ENCODE measurements at places on chromosomes 11 and 22.

GRCh38 chr11:104522650-104523049, 358.7 kb upstream of the PDGFD start:
- DNase-seq, result no peak

DNA sequence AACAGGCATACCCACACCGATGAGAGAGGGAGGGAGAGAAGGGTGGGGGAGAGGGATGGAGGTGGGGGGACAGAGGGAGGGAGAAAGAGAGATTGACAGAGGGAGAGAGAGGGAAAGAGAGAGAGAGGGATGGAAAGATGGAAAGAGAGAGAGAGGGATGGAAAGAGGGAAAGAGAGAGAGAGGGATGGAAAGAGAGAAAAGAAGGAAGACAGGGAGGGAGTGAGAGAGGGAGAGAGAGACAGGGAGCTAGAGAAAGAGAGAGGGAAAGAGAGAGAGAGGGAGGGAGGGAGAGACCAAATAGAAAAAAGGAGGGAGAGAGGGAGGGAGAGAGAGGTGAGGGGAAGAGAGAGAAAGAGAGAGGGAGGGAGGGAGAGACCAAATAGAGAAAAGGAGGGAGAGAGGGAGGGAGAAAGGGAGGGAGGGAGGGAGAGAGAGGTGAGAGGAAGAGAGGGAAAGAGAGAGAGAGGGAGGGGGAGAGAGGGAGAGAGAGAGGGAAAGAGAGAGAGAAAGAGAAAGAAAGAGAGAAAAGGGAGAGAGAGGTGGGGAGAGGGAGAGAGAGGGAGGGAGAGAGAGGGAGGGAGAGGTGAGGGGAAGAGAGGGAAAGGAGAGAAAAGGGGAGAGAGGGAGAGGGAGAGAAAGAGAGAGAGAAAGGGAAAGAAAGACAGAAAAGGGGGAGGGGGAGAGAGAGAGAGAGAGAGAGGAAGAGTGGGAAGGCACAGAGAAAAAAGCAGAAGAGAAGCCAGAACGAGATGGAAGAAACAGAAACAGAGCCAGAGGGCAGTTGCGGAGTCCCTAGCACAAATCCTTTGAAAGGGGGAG, 23.8 kb downstream of the MB start:
- DNase-seq, result no peak

GRCh38 chr11:126319374-126319740, 15.5 kb downstream of the DCPS start:
- no peak for DNase-seq

- no peak for DNase-seq
These were observed 194.1 kb downstream of the IGLL1 start for GRCh38 chr22:23385678-23386631.

DNA sequence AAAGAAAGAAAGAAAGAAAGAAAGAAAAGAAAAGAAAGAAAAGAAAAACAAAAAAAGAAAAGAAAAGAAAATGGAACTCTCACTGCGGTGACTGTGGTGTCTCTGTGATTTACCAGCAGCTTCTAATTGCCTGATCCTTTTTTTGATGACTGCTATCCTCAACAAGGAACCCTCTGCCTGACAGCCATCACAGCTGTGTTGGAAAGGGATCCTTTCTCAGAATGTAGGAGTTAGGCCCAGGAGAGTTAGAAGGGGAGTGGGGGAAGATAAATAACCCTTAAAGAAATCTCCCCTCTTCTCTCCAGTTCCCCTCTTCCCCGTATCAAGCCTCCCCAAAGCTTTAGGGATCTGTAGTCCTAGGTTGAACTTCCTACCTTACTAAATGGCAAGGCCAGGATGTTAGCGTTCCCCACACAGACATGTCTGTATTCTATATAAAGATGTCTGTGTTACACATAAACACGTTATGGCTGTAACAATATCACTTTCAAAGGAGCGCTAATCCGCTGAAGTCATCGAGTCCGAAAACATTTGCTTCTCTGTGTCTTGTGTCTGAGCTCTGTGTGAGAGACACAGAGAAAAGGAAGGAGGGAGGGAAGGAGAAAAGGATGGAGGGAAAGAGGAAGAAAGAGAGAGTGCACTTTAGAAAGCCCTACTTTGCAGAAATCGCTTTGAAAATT, 26.8 kb upstream of the WT1 start:
- no peak for DNase-seq

GRCh38 chr11:120060512-120060911, 77.4 kb downstream of the TRIM29 start:
- no peak for DNase-seq

DNA sequence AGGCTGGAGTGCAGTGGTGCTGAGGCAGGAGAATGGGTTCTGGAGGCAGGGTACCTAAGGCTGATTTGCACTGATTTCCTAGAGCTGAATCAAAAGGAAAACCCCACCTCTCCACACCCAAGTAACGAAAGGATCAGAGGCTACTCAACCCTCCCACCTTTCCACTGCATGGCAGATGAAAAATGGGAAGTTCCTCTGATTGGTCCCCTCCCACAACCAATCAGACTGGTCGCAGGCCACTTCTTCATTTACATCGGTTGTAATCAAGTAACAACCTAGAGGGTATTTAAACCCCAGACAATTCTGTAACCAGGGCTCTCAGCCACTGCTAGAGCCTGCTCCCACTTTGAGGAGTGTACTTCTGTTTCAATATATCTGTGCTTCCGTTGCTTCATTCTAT, 18.6 kb upstream of the PARVB start:
- DNase-seq, result no peak

GRCh38 chr22:48595511-48595905, 1232.2 kb downstream of the BRD1 start:
- no peak for DNase-seq

- no peak for DNase-seq
These were observed 76.5 kb downstream of the C11orf91 start for GRCh38 chr11:33624083-33624482.

DNA sequence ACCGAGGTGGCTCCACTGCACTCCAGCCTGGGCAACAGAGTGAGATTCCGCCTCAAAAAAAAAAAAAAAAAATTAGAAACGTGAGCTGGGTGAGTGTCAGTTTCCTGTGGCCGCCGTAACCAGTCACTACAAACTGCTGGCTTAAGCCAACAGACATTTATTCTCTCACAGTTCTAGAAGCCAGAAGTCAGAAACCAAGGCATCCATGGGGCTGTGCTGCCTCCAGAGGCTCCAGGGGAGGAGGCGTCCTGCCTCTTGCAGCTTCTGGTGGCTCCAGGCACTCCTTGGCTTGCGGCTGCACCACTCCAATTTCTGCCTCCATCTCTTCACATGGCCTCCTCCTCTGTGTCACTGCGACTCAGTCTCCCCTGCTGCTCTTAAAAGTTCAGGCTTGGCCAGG, 11.1 kb upstream of the KIAA0930 start:
- DNase-seq, result no peak

- no peak for DNase-seq
These were observed 6.9 kb upstream of the RAD9A start for GRCh38 chr11:67384851-67385366.

DNA sequence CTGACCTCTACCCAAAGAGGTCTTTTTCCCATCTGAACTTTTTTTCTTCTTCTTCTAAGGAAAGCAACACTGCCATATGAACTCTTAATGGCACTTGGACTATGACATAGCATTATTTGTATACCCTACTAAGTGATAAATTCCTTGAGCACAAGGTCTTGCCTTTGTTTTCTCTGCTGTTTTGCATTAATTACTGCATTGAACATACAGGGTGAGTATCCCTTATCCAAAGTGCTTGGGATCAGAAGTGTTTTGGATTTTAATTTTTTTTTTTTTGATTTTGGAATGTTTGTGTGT, 48.8 kb downstream of the BID start:
- no peak for DNase-seq

DNA sequence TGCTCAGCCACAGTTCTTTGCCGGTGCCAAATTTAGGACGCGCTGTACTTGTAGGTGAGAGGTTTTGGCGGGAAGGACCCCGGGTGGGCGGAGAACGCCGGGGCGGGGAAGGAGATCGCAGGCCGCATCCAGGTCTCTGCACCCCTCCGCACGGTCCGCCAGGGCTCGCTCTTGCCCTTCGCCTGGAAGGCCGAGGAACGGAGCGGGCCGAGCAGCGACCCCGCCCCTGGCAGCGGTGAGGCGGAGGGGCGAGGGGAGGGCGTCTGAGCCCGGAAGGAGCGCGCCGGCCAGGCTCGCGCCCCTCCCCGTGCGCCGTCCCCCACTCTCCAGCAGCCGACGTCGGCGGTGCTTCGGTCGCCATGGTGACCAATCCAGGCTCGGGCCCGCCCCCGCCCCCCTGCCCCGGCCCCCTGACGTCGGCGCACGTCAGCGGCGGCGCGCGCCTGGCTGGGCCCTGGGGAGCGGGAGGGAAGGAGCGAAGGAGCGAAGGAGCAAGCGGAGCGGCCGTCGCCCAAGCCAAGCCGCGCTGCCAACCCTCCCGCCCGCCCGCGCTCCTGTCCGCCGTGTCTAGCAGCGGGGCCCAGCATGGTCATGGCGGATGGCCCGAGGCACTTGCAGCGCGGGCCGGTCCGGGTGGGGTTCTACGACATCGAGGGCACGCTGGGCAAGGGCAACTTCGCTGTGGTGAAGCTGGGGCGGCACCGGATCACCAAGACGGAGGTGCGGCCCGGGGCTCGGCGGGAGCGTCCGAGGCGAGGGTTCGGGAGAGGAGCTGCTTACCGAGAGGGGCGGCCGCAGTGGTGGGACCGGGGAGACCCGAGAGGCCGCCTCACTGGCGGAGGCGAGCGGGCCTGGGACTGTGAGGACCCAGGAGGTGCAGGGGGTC, at the start of gene SIK2:
TSS of gene SIK2 (plus strand) at position 471 of the 886 bp plus-strand sequence. CDS start at position 586, 115 bp downstream.
- DNase-seq, result peak; percentile 75

GRCh38 chr22:23180301-23180892, at the start of gene BCR:
BCR (plus strand) TSS chr22:23180509; CDS start chr22:23180961, 452 bp downstream.
- DNase-seq, result no peak
